Right atrium auricular region (tissue), 2 donors: ENCODE measurements at places on chromosomes 5 and 9. TPM values are rescaled to one million over a fixed set of nuclear protein-coding genes. Genes with fewer than 3 reads are reported as not detected.
A peak's percentile ranks its signal among the peaks of the same experiment; 100 is the strongest.

SMIM33 gene
- not detected for total RNA-seq

TRIP13 gene
- total RNA-seq: 0.93 TPM

CD14 gene
- 74.1 TPM for total RNA-seq

- no peak overlapping the region for H3K4me3 ChIP-seq
- no peaks in the 10 kb centered on the region for H3K27me3 ChIP-seq
- no peaks in the 10 kb centered on the region for H3K4me1 ChIP-seq
Measured at GRCh38 chr5:113652161-113652560, 138.7 kb downstream of the YTHDC2 start.

DNA sequence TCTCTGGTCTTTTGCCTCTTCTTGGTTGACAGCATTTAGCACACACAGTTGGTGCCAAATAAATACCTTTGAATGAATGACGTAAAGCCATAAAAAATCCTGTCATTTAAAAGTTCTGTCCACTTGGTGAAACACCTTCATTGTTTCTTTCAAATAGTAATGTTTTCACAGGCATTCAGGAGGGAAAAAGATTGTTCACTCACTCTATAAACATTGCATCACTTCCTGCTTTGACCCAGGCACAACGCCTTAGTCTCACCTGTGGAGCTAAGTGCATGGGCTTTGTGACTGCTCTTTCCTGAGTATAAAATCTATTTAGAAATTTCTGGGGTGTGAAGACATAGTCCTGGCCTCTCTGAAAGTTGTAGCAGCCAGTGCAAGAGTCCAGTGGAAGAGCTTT lies 88.9 kb upstream of the CXCL14 start:
- no peaks in the 10 kb centered on the region for H3K36me3 ChIP-seq
- H3K27ac ChIP-seq: no peak overlapping the region
- no peaks in the 10 kb centered on the region for H3K4me1 ChIP-seq
- no peak overlapping the region for H3K4me3 ChIP-seq

DNA sequence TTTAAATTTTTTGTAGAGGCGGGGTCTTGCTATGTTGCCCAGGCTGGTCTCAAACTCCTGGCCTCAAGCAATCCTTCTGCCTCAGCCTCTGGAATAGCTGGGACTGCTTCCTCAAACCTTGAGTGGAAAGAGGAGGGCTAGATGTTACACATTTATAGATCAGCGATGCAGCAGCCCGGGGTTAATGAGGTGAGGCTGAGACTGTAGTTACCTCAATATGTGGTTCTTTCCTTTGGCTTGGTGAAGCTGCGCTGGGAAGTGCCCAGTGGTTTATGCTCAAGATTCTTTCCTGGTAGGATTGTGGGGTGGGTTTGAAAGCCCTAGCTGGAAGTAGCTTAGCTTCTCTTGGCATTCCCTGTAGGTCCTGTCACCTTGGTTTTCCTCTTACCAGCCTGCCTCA lies 22.5 kb downstream of the ZNF618 start:
- DNase-seq: peak; percentile 16
- H3K27ac ChIP-seq: no peak overlapping the region
- no peaks in the 10 kb centered on the region for H3K36me3 ChIP-seq
- H3K4me1 ChIP-seq: no peaks in the 10 kb centered on the region
- no peak overlapping the region for H3K4me3 ChIP-seq

DNA sequence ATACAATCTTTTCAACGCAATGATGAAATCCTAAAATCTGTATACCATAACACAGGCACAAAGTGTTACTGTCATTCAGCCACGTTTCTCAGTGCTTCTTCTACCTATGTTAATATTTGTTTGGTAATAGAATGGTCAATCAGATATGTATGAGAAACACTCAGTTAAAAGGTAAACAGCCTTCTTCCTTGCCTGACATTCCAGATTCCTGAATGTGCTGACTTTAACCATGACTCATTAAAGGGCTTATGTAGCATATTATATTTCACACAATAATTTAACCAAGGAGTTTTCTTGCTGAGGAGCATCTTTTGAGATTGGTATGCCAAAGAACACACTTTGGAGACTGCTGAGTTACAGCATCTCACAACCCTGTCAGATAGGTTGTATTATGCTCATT lies 187.6 kb downstream of the CETN3 start:
- H3K4me3 ChIP-seq: no peak overlapping the region
- no peak for DNase-seq
- no peaks in the 10 kb centered on the region for H3K4me1 ChIP-seq
- H3K27me3 ChIP-seq: no peaks in the 10 kb centered on the region

GRCh38 chr5:73815631-73816030 lies 189.6 kb downstream of the ARHGEF28 start:
- H3K4me3 ChIP-seq: no peak overlapping the region
- no peaks in the 10 kb centered on the region for H3K36me3 ChIP-seq
- H3K27me3 ChIP-seq: no peaks in the 10 kb centered on the region
- H3K4me1 ChIP-seq: no peaks in the 10 kb centered on the region

GRCh38 chr5:54347221-54347865 lies 37.0 kb upstream of the ARL15 start:
- no peaks in the 10 kb centered on the region for H3K27me3 ChIP-seq
- no peak overlapping the region for H3K27ac ChIP-seq
- H3K4me3 ChIP-seq: no peak overlapping the region
- no peak for DNase-seq

DNA sequence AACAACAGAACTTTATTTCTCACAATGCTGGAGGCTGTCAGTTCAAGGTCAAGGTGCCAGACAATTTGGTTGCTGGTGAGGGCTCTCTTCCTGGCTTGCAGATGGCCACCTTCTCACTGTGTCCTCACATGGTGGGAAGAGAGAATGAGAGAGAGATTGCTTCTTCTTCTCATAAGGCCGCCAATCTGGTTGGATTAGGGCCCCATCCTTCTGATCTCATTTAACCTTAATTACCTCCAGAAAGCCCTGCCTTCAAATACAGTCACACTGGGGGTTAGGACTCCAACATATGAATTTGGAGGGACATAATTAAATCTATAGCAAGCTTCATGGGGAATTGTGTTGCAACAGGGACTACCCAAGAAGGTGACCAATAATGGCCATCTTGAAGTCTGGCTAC lies 110.2 kb downstream of the LHX2 start:
- no peaks in the 10 kb centered on the region for H3K4me1 ChIP-seq
- H3K4me3 ChIP-seq: no peak overlapping the region
- H3K27me3 ChIP-seq: no peaks in the 10 kb centered on the region
- no peaks in the 10 kb centered on the region for H3K36me3 ChIP-seq
